ENCODE measurements at places on chromosomes 11 and 22.

DNA sequence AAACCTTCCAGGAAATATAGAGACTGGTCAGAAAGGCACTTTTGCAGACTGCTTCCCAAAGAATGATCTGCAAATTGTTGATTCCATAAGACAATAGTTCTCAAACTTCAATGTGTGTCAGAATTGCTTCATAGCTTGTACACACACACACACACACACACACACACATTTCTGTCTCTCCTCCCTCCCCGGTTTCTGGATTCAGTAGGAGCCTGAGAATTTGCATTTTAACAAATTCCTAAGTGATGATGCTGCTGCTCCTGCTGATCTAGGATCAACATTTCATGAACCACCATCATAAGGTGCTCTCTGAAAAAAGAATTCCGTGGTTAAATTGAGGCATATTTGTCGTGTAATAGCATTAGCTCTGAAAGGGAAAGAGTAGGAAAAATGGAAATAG, 35.3 kb upstream of the FZD4 start:
- DNase-seq: no peak

DNA sequence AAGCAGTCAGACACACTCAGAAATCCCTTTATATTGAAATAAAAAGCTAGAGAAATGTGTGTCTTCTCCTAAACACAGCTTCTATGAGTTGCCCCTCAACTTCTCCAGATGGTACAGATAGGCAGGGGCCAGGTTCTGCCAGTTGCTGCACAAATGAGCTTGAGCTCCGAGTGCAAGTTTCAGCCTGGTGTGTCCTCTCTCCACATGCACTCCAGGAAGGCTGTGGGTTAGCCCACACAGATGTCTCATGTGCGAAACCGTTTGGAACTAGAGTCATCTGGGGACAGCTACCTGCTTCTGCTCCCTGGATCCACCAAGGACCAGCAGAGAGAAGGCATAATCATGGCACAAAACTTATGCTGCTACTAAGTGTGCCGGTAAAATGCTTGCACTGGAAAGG, 812.6 kb downstream of the OPCML start:
- DNase-seq: no peak

GRCh38 chr11:122229481-122230384, 113.7 kb upstream of the BLID start:
- no peak for DNase-seq

- peak; percentile 74 for DNase-seq
Measured at GRCh38 chr11:63945477-63946163, 6.8 kb downstream of the NAA40 start.

DNA sequence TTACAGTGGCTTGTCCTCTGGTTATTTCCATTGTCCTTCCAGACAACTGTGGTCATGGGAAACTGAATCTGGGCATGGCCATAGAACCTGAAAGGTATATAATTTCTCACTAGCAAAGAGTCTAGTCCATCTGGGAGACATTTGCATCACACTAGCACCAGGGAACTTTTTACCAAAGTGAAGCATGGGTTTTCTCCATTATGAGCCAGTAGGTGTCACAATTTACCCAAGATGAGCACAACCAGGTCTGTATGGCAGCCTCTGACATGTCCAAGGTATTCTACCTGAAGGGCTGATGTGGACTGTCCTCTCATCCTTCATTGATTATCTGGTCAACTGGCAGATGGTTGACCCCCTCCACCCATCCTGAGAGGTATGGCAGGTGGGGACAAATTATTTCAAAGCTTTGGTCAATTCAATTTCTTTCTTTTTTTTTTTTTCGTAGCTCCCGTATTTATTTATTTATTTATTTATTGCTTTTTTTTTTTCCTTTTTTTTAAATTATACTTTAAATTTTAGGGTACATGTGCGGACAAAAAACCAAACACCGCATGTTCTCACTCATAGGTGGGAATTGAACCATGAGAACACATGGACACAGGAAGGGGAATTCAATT, 425.9 kb downstream of the TMEM135 start:
- DNase-seq: peak; percentile 16

- peak; percentile 56 for DNase-seq
Measured at GRCh38 chr11:111302298-111302697, 4.0 kb downstream of the POU2AF3 start.

DNA sequence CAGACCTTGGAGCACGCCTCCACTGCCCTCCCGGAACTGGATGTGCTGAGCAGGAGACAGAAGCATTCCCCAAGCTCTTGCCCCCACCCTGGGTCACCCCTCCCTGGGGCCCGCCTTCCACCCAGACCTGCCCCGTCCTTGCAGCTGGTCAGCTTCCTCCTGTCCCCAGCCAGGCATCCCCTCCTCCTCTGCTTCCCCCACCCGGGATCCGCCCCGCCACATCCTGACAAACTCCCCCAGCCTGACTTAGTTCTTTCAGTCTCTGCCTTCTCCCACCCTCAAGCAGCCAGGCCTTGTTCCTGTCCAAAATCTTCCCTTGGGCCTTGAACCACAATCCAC, 1.1 kb upstream of the PLXNB2 start:
- DNase-seq: no peak

DNA sequence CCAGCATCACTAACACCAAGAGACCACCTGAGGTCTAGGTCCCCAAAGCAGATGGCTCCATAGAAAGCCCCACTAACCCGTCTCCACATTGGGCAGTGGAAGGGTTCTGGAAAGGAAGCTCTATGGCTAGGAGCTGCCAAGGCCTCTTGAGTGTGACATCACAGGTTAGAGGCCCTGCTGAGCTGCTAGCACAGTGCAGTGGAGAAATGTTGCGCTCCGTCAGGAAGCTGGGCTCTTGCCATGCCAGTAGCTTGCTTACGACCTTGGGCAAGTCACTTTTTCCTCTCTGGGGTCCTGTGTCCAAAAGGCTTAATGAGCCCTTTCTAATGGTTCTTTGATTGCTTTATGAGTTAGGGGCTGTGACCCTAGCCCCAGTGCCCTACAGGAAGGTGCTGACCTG, 10.6 kb downstream of the PIK3IP1 start:
- no peak for DNase-seq

GRCh38 chr11:10728789-10729472, 22.1 kb upstream of the CTR9 start:
- no peak for DNase-seq

DNA sequence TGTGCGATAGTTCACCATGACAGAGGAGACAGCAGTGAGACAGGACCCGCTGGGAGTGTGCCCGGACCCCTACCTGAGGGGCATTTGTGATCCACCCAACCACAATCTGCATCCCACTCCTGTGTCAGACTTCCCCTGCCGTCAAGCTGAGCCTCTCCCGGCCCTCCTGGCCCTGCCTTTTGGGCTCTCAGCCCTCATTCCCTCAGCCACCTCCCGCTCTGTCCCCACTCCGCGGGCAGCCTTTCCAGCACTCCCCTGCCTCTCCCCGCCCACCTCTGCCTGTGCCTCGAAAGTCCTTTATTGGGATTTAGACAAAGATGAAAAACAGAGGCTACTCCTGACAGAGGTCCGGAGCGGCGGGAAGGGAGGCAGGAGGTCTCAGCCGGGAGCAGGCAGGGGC, 4.2 kb downstream of the NFAM1 start:
- no peak for DNase-seq

DNA sequence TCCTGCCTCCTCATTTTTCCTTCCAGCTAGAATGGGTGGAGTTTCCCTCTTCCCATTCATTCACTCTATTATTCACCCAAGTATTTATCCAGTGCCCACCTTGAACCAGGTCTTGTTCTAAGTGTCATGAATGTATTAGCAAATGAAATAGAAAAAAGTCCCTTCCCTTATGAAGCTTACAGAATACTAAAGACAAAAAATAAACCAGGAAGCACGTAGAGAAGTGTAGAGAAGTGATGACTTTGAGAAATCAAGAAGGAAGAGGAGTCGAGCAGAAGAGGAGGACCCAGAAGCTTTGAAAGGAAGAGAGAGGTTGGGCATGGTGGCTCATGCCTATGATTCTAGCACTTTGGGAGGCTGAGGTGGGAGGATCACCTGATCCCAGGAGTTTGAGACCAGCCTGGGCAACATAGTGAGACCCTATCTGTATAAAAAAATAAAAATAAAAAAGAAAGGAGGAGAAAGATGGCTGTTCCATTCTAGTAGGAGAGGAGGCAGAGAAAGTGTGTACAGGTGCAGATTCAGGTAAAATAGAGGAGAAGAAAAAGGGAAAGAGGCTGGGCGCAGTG, 17.1 kb upstream of the SYVN1 start:
- DNase-seq: no peak
